Common myeloid progenitor, CD34-positive (primary cell): ENCODE measurements at places on chromosomes 2 and 18.

GRCh38 chr18:9147440-9148202 is 11.0 kb downstream of the ANKRD12 start:
- DNase-seq: peak; percentile 71

DNA sequence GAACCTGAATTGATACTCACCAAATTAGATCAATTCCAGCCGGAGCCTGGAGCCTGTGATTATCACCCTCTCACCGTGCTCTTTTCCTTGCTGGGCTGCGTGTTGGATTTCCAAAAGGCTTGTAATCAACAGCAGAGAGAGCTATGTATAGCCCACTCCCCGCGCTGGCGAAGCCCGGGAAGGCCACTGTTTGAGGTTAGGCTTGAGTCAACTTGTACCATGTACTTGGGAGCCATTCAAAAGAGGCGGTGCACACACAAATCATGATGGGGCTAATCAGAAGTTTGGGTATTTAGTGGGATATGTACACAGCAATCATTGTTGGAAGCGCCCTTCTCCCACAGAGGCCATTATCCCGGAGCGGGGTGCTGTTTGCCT is 151.6 kb downstream of the GLI2 start:
- DNase-seq: no peak

DNA sequence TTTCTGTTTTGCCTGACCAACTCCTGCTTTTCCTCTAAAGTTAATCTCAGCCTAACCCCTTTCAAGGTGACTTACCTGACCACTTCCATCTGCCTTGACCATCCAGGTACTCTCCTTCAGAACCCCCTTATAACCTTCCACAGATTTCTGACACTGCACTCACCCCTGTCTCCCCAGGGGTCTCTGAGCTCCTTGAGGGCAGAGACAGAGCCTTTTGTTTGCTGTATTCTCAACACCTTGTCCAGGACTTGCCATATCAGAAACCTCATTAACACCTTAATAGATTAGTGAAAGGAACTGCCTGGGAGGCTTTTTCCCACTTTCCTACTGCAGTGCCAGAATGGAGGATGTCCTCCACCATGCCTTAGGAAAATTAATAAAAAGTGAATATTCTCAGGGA is 119.7 kb upstream of the SERPINE2 start:
- DNase-seq: no peak

DNA sequence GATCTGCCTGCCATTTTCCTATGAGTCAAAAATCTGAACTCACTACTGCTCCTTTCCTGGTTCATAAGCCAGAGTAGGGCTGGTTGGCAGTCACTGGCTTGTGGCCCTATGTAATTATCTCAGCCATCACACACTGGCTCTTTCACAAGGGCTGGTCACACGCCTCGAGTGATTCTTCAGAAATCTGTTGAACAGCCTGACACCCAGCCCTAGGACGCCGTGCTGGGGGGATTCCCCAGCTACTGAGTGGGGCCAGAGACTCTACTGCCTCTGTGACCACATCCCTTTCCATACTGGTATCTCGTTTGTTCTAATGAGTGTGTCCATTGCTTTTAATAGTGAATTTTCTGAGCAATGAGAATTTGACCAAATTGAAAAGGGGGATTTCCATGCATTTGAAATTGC is 45.8 kb upstream of the RBM44 start:
- DNase-seq: peak; percentile 69

GRCh38 chr2:145412155-145412554 is 892.2 kb upstream of the ZEB2 start:
- peak; percentile 44 for DNase-seq

DNA sequence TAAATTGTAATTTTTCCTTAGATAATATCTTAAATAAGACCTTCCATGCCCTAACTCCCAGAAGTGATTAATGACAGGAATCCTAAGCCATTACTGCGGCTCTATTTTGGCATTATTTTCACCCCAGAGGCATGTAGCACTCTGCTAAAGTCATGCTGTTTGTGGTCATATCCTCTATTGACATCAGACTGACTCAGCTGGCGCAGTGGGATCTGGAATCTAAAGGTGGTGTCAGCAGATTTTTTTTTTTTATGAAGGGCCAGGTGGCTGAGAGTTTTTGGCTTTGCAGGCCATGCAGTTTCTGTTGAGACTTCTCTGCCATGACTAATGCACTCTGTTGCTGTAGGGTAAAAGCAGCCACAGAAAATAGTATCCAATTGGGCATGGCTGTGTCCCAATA is 64.1 kb upstream of the ACVR1C start:
- no peak for DNase-seq

- no peak for DNase-seq
Measured at GRCh38 chr2:23155022-23155421, 230.0 kb upstream of the KLHL29 start.

- DNase-seq: no peak
Measured at GRCh38 chr2:80568011-80568410, 263.5 kb upstream of the LRRTM1 start.

DNA sequence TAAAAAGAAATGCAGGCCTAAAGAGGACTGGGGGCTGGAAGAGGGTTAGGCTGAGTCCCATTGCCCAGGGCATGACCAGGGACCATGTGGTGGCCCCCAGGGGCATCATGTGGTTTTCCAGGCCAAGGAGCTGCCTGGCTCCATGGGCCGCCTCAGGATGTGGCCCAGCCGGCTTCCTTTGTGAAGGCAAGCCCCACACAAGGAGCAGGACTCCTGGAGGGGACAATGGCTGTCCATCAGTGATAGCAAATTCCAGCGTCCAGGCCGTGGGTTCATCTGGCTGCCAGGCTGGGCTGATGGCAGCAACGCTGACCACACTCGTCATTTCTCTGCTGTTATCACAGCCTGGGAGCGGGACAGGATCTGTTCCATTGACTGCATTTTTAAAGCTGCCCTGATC is 82.5 kb downstream of the GBX2 start:
- DNase-seq: no peak
